ENCODE measurements at places on chromosomes 7 and 10.

GRCh38 chr7:110645060-110645459 lies 445.9 kb upstream of the LRRN3 start:
- no peak for DNase-seq

GRCh38 chr10:122112625-122113160 lies 123.7 kb downstream of the TACC2 start:
- DNase-seq = peak; percentile 89

- peak; percentile 80 for DNase-seq
These were observed 55.2 kb downstream of the TACC2 start for GRCh38 chr10:122044045-122044661.

GRCh38 chr10:72274730-72275350 lies 1.1 kb downstream of the DDIT4 start:
- peak; percentile 89 for DNase-seq

- no peak for DNase-seq
These were observed 73.5 kb downstream of the TFPI2 start for GRCh38 chr7:93817004-93817403.

DNA sequence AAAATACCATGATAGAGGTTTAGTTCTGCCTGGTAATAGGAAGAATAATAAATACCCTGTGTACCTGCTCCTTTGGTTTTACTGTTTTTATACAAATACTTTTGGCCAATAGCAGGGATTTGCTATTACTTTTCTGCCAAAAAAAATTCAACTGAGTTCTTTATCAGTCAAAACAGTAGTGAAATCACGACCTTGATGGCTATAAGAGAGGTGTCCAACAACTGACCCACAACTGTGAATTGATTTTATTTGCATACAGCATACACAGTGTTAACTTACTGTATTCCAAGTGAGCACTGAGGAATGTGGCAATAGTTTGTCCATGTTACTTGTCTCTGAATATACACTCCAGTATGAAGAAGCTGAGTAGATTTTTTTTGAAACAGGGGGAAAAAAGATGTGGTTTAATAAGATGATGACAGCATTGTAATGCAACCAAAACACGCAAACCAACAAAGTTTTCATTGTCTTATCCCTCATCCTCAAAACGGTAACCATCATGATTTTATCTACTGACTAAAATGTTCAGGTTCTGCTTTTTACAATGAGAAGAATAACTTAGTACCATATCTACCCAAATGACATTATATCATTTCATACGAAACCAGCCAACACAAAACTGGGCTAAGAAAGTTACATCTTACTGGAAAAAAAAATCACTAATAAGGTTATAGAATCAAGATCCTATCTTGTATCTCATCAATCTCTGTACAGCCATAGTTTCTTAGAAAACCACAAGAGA lies 63.3 kb downstream of the GSAP start:
- no peak for DNase-seq

DNA sequence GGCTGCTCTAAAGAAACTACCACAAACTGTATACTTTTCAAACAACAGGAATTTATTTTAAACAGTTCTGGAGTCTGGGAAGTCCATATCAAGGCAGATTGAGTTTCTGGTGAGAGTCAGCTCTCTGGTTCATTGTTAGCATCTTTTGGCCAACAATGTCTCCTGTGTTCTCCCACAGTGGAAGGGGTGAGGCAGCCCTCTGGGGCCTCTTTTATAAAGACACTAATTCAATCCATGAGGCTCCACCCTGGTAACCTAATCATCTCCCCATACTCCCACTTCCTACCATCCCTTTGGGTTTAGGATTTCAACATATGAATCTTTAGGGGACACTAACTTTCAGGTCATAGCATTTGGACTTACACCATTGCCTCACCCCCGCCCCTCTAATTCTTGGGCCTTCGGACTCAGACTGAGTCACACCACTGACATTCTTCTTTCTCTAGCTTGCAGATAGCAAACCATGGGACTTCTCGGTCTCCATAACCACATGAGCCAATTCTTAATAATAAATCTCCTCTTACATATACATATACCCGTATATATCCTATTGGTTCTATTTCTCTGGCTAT lies 64.3 kb upstream of the ANTXRL start:
- DNase-seq = no peak

GRCh38 chr7:77328669-77329068 lies 87.5 kb downstream of the GSAP start:
- DNase-seq = no peak

- no peak for DNase-seq
These were observed 316.1 kb upstream of the ZMIZ1 start for GRCh38 chr10:78752708-78753107.

DNA sequence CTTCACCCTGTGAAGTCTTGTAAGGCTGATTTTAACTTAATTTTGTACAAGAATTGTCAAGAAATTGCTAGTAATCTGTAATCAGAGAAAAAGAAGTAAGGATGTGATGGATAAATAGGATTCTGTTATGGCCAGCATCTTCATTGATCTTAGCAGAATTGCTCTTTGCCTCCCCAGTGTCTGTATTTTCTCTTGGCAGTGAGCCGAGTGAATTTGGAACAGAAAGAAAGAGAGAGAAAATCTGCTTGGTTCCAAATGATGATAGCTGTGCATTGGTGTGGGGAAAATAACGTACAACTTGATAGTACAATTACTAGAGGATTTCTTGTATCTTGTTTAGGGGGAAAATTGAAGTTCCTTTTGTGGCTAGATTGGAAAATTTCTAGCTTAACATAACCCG lies 34.6 kb downstream of the VTI1A start:
- DNase-seq = no peak

DNA sequence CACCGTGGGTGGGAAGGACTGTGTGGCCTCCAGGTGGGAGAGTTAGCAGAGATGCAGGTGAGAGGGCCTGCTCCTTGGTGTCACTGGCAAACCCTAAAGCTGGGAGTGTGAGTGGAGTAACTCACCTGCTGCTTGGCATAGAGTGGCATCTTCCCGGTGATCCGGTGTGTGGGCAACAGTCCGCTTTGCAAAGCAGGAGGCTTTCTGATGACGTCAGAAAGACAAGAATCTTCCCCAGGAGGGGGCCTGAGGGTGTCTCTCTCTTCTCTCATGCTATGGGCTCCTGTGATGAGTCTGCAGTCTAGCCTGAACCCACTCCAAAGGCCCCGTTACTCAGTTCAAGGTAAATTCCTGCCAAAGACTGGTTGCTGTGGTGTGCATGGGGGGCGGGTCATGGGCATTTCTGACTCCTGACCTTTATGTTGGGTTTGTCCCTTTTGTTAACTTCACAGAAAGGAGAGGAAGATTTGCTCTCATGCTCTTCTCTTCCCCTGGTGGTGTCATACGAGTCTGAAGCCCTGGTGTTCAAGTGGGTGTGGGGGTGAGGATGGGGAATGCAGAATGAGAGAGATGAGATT lies 187.9 kb downstream of the GATA3 start:
- no peak for DNase-seq

DNA sequence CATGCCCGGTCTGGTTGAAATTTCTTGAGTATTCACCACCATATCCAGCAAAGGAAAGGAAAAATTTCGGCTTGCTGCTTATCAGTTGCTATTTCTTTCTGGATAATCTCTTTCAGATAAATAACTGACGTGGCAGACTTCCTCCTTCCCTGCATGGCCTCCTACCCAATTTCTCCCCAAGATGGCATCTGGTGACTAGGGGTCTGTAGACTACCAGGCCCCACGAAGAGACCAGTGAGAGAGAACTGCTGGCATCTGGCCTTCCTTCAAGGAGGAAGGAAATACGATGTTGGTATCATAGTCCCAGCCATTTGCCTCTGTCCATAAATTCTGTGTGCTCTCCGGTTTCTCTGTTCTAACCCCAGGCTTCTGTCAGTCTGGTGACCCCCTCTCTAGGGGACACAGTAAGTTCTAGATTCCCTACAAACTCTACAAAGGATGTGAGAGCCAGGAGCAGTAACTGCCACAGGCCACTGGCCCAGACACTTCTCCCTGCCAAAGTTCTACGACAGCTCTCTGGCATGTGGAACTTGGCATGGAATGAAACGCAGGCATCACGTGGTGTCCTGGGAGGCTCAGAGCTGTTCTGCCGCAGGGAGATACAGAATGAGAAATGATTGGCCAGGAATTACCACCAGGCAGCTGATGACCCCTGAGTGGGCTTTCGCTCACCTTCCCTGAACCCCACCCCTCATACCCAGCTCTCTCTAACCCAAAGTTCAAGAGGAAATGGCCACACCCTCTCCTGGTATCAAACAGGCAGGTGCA lies 30.0 kb upstream of the MSRB2 start:
- peak; percentile 87 for DNase-seq

- DNase-seq = no peak
These were observed 84.7 kb downstream of the CREM start for GRCh38 chr10:35211390-35211789.

GRCh38 chr10:75902816-75903215 lies 471.4 kb downstream of the LRMDA start:
- DNase-seq = no peak

DNA sequence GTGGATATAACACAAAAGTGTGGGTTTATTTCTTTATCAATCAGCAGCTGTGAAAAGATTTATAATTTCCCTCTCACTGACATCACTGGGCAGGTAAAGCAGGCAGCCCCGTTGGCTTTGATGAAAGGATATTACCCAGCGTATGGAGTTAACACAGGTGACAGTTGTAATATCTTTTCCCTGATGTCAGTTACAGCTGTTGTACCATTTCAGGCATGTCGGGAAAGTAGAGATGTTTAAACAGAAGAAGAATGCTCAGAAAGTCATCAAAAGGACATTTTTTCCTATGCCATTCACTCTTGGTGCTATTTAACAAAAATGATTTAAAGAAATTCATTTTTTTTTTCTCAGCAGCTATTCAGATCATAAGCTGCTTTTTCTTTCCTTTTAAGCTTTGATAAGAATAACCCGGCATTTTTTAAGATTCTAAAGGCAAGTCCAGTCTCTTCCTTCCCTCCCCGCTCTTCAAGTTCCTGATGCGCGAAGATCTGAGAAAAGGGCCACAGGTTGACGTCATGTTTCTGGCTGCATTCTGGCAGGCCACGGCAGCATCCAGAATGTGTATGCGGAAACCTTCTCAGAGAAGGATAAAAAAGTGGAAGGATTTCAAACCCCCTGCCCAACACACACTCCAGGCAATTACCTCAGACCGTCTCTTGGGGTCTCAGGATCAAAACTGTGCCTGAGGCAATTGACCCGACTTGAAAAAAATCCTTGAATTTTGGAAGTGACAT lies 32.5 kb upstream of the ADAM12 start:
- no peak for DNase-seq

- no peak for DNase-seq
These were observed 68.2 kb downstream of the SLC13A1 start for GRCh38 chr7:123131556-123131955.

DNA sequence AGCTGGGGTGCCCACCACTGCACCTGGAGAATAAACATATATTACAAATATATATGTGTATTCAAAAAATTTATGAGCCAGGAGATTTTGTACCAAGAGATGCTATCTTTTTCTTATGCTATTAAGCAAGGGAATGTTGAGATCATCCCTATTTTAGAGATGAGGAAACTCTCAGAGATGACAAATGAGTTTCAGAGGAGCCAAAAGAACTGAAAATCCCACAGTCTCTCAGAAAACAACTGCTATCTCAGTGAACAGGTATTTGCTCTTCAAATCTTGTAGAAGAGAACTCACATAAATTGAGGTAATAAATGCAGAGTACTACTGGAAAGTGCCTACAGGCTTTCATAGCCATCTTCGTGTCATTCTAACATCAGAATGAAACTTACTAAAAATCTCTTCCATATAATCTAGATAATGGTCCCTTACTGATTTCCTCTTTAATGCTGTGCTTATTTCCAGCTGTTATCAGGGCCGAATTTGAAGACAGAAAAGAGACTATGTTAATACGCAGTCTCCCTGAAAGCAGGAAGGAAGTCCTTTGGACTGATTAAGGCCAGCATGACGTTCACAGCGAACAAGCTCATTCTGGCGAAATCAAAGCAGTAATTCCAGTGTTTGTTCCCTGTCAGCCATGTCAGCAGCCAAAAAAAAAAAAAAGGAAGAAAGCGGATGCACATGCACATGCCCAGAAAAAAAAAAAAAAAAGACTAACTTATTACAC lies 29.4 kb upstream of the ANAPC16 start:
- no peak for DNase-seq

DNA sequence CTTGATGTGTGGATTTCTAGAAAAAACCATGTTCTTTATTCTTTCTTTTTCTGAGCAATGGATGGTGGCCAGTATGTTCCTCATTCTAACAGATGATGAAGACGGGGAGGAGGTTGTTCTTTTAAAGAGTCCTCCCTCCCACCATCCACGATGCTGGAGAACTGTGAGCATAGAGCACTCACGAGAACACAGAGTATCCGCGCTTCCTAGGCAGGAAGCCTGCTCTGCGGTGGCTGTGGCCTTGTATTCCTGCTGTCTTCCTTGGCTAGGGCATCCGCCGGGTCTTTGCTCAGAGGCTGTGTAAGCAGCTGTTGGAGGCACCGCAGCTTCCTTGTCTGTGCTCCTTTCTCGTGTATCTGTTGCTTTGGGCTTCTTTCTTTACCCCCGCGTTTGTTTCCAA lies 214.2 kb downstream of the CCDC3 start:
- DNase-seq = no peak

DNA sequence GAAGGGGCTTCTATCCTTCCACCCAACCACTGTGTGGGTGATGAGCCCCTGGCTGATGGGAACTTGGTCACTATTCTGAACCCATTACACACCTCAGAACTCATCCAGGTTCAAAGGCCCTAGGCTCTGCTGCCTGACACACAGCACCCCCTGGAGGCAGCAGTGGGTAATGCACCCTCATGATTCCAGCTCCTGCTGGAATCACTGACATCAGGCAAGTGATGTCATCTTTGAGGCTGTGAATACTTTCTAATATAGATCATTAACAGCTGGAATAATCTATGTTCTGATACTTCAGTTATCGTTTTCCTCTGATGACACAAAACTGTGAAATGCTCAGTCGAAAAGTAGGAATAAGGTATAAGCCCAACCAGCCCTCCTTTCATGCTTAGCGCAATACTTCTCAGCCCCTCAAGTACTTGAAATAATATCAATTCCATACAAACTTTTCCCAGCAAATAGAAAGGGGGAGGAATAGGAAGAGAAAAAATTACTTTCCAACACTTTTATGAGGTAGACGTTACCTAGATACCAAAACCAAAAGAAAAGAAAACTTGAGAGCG lies 7.5 kb upstream of the RBP3 start:
- DNase-seq = peak; percentile 76

DNA sequence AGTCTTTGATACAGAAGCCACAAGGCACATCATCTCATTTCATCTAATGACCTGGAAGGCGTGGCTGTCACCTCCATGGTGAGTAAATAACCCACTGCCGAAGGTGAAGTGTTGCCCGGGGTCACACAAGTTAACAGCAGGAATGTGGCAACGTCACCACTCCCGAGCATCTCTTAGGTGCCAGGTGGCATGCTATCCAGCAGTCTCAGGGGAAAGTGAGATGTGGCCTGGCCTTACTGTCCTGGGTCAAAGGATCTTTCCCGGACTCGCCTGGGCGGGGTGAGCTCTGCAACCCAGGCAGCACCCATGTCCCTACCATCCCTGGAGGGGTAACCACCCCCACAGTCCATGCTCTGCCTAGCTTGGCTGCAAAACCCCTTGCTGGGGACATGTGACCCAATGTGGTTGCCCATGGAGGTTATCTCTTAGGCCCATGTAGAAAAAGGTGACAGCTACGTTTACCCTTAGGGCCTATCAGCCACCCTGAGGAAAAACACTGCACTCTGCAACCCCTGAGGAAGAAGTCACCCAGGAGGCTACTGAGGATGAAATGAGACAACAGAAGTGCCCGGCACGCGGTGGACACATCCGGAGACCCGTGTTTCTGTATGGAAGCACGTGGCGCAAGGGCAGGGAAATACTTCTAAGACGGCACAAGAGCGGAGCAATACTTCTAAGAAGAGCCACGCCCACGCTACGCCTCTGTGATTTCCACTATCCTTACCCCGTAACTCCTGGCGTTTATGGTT lies 52.0 kb downstream of the BAIAP2L1 start:
- DNase-seq = peak; percentile 88

Data from small intestine (tissue), 16 donors.